ENCODE measurements at places on chromosomes 7 and 10.

DNA sequence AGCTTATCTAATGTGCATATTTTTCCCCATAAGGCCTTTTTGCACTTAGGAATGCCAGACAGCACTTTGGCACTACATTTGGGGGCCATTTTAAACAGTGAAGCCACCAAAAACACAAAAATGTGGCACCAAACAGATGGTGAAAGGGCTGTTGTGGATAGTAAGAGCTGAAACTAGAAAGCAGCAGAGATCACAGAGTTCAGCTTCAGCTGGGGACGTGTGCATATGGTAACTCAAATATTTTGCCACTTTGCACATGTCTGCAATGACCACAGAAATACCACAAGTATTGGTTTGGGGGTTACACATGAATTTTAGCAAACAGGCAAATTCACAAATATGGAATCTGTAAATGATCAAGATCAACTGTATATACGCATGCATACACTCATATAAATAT is 72.8 kb downstream of the PODXL start:
- DNase-seq, result no peak

DNA sequence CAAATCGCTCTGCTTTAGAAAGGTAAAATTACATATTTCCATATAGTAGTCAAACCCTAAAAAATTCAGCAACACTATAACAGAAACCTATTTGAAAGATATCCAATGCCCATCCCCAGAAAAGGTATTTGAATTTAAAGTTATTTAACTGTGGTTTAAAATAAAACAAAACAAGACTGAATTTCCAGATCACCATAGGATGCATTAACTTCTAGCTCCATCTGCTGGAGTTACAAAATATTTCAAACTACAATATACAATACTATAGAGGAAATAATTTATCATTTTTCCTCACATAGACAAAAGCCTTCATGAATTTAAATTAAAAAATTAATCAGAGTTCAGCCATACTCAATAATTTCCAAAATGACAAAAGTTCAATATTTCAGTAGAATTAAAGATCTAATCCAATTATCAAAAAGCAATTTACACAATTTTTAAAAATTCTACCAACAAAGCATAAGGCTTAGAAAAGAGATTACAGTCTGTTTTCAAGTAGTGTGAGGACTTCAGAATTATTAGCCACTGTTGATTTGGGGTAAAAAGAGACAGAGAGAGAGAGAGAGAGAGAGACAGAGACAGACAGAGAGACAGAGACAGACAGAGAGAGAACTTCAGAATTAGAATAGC is 75.9 kb downstream of the LMBR1 start:
- no peak for DNase-seq

DNA sequence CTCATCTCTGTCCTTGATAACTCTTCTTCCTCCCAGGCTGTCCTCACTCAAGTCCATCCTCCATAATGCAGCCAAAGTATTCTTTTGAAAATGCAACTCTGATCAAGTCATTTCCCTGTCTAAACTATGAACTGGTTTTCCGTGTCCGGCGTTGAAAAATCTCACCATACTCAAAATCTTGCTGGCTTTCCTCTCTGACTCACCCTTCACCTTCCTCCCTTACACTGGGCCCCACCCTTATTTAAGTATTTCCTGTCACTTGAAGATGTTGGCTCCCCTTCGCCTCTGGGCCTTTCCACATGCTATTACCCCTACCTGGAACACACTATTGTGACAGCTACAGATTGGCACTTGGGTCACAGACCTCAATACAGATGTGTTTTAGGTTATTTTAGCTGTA is 515.6 kb downstream of the INHBA start:
- DNase-seq, result no peak

GRCh38 chr7:101239191-101239950 is 1.8 kb upstream of the CLDN15 start:
- DNase-seq, result no peak

DNA sequence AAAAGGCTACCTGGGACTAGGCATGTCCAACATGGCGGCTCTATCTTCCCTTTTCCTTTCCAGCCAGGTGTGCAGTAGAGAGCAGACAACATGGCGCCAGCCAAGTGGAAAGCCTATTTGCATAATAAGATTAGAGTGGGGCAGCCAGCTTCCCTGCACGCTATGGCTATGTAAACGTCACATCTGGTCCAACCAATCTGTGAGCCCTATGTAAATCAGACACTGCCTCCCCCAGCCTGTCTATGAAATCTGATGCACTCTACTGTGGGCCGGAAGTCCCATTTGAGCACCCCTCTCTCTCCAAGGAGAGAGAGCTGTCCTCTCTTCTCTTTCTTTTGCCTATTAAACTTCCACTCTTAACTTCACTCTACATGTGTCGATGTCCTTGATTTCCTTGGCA is 984.9 kb upstream of the AUTS2 start:
- no peak for DNase-seq

DNA sequence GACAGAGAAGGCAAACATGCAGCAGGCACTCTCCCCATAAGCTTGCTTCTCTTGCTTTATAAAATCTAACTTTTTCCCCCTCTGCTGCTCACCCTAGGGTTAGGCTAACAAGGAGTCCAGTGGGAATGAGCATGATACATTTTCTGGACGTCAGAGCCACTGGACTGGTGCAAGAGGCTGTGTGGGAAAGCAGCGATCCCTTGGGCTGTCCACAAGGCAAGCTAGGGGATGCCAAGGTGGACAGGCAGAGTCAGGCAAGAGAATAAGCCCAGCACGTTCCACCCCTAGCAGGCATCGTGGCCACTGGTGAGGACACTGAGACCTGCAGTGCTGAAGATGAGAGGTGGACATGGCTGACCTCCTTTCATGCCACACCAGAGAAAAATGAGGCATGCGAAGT is 290.9 kb upstream of the ZMIZ1 start:
- no peak for DNase-seq

DNA sequence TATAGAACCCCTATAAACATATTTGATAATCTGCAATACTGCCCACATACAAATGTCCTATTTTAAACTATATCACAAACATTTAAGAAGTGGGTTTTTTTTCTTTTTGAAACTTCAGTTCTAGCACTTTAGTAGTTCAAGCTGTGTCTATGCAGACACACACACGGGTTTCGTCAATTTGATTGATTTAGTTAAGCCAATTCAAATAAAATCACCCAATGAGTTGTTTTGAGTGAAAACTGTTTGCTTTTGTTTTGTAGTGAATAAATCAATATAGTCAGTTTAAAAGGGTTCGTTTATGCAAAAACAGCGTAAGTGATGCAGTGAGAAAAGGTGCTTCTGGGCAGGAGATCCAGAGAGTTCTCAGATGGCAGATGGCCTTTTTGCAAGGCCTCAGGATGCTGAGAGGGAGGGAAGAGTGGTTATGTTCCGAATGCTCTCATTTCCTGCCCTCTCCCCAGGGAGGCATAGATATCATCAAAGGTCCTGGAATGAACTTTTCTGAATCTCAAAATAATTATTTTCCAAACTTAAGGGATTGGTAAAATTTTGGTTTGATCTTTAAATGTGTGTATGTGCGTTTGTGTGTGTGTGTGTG is 102.7 kb downstream of the AGMO start:
- DNase-seq, result peak; percentile 26

GRCh38 chr7:130615583-130615982 is 53.0 kb downstream of the COPG2 start:
- no peak for DNase-seq

DNA sequence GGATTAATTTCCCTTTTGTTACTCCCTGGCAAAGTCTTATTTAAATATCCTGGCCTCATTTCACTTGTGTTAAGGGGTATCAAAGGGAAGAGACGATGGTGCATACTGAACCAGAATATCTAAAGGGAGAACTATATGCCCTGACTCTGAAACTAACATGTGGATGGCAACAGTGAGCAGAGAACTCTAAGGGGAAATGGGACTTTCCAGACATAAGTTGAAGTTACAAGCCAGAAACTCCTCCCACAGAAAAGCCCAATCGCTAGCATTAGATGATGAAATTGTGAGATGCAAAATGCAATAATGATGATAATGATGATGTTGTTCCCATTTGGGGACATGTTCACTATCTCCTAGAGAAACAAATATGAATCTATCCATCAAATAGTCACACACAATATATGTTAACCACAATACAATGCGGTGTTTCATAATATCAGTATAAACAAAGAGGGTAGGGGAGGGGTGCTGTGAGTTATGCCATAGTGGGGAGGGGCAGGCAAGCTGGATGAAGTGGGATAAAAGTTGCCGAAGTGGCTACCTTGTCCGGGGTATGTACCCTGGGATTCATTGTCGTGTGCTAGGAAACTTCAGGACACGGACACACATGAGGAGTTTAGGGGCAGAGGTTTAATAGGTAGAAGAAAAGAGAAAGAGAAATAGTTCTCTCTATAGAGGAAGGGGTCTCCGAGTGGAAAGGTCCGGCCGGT is 37.1 kb downstream of the TMEM229A start:
- DNase-seq, result no peak

DNA sequence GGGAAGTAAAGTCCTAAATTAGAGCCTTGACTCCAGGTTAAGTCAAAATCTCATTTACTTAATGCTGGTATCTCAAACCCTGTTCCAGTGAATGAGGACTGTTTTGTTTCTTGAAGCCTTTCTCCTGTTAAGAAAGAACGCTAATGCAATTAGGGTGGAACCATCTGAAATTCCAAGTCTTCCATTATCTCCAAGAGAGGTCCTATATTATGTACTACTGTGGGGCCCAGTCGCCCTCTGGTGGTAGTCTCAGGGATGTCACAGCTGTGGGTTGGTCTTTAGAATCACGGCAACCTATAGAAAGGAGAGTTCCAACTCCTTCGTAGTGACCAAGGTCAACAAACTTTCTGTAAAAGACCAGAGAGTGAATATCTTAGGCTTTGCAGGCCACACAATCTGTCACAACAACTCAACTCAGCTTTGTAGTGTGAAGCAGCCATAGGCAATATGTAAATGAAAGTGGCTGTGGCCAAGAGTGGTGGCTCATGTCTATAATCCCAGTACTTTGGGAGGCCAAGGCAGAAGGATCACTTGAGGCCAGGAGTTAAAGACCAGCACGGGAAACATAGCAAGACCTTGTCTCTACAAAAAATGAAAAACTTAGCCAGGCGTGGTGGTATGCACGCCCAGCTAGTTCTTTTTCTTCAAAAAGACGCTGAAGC is 9.3 kb downstream of the RPP38 start:
- DNase-seq, result peak; percentile 59

DNA sequence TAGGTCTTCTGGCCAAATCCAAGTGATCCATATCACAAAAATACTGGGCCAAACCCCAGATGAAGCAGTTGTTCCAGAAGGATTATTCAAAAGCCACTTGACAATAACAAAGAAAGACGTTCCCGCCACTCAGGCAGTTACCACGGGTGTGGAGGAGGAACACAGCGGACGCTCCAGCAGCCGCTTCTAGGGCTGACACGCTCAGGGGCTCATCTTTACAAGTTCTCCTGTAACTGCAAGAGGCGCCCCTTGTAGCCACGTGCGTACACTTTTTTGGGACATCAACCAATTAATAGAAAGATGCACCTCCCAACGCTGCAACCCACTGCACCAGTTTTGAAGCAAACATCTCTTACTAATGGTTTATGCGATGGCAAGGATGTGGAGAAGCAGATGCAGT is 159.4 kb downstream of the GRID1 start:
- DNase-seq, result no peak

GRCh38 chr7:66859794-66860645 is 61.0 kb upstream of the TMEM248 start:
- DNase-seq, result no peak
